ENCODE measurements at places on chromosomes 7 and 10. TPM values are rescaled to one million over a fixed set of nuclear protein-coding genes. Genes with fewer than 3 reads are reported as not detected.

The HPSE2 gene
- total RNA-seq, result 1.8 TPM

The SMO gene
- 16.4 TPM for total RNA-seq

The TRIM73 gene
- 2.2 TPM for total RNA-seq

The ANKRD7 gene
- total RNA-seq, result 0.68 TPM

The MICALL2 gene
- 80.0 TPM for total RNA-seq

The RELN gene
- 0.49 TPM for total RNA-seq

Measured in thoracic aorta (tissue), 2 donors.